ENCODE measurements at places on chromosomes 13 and 19.

- no peak for DNase-seq
Measured at GRCh38 chr19:50718255-50719118, 1.1 kb downstream of the SHANK1 start.

GRCh38 chr13:41488124-41488523 is 30.8 kb downstream of the RGCC start:
- no peak for DNase-seq

DNA sequence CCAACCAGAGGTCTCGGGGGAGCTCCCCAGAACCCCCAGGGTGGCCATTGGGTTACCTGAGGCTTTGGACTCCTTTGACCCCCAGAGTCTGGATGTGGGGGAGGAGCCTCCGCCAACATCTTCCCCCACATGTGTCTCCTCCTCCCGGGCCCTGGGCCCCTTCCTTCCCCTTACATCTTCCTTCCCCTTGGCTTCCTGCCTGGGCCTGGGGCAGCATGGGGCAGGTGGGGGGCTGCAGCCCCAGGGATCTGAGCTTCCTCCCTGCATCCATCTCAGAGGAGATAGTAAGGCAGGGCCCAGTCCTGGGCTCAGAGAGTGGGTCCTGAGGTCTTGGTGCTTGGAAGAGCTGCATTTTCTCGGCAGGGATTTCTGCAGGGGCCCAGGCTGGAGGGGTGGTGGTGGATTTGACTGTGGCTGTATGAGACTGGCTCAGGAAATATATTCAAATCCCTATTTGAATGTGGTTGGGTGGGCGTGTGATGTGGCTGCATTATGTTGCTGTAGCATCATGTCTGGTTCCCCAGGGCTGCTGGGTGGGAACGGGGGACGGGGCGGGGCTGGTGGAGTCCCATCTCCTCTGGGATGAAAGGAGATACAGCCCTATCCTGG is 919 bp downstream of the VAV1 start:
- DNase-seq = no peak

DNA sequence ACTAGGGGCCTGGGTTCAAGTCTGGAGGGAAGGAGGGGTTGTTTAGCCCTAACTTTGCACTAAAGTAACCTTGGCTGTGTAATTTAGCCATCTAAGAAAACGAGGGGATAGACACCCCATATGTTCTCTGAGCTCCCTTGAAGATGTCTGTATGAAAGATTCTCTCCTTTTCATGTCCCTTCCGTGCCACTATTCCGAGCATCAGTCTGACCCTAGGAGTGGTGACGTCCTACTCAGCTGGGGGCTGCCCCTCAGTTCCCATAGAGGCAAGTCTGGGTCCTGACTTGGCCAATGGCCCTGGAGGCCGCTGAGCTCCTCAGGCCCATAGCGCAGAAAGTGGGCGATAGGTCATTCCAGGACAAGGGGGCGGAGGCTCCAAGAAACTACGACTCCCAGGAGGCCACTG is 790 bp upstream of the WDFY2 start:
- DNase-seq = no peak

DNA sequence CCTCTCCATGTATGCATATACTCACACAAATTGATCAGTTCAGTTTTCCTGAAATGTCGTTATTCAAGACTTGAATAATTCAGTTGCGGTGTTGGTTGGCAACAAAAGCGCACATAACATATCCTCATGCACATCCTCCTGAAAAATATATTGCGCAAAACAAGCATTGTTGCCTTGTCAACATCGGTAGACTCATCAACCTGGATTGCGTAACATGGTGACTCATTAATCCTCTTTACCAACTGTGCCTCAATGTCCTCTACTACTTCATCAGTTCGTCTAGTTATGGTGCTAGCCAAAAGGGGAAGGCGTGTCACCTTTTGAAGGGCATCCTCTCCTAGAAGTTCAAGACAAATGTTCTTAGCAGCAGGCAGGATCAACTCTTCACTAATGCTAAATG is 357.7 kb downstream of the LMO7 start:
- DNase-seq = peak; percentile 50

- no peak for DNase-seq
Measured at GRCh38 chr19:55325172-55325571, at the start of gene TMEM150B. TMEM150B (minus strand) TSS chr19:55325341; CDS start chr19:55321036, 4,305 bp downstream.

DNA sequence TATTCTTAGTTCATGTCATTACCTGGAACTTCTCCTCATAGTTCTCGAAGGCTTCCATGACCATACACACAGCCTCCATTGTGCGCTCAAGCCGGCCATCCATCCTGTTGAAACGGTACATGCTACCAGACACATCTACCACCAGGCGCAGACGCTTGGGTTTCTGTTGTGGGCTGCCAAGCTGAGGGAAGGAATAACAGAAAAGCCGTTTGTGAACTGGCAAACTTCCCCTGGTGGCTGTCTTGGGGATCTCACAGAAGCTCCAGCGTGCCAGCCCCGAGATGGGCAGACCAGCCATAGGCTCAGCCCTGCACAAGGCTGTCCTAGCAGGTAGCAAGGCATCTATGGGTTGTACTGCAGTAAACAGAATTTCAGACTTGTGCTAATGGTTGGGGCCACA is 130.1 kb downstream of the RGCC start:
- no peak for DNase-seq

- no peak for DNase-seq
Measured at GRCh38 chr13:29994911-29995595, 144.6 kb upstream of the UBL3 start.

DNA sequence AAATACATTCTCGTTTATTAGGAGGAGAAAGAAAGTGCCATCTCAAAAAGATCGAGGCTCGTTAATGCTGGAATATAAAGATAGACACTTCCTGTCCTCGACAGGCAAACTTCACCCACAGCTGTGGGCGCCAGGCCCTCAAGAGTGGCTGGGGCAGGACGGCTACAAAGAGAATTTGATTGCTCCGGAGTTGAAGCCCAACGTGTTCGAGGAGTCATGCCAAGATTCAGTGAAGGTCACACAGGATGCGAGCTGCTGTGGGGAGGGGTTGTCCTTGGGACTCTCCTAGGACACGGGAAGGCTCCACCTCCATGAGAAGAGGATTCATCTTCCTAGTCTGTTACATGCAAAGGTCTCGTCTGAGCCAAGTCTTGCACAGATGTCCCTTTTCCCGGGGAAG is 16.3 kb upstream of the PTPRS start:
- DNase-seq = no peak

GRCh38 chr13:50955241-50955640 is 45.6 kb downstream of the RNASEH2B start:
- no peak for DNase-seq

- DNase-seq = no peak
Measured at GRCh38 chr19:5251096-5252065, 89.2 kb downstream of the PTPRS start.

DNA sequence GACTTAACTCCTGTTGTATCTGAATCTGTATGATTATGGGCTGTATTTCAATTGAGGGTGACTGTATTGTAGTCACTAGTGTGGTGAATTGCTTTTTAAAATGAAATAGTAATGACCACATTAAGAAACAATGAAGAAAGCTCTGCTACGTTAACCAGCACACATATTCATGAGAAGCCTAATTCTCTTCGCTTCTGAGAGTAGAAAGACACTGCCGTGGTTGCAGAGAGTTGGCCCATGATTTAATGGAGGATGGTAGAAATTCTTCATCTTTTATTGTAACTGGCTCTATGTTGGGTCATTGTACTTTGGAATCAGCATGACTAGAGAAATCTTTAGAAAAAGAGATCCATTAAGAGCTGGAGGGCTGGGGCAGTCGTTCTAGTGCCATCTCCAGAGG is 451.5 kb downstream of the PCDH17 start:
- DNase-seq = no peak

DNA sequence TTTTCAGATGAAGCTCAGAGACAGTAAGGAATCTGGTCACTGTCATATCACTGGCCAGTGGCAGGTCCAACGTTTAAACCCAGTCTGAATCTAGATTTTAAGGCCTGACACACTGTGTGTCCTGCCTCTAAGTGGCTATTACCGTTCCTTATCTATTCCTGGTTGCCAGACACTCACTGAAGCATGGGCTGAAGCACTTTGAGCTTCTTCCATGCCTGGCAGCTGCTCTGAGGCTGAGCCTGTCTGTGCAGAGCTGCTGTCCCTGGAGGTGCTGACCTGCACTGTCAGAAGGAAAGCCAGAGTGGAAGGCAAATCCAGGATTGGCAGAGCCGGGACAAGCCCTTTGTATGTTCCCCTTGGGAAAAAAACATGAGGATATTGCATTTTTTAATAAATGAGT is 109.2 kb upstream of the SLC7A1 start:
- peak; percentile 11 for DNase-seq

GRCh38 chr19:2045501-2046045 is 5.5 kb downstream of the MKNK2 start:
- no peak for DNase-seq

GRCh38 chr13:41812851-41813250 is 148.1 kb downstream of the VWA8 start:
- DNase-seq = no peak

- no peak for DNase-seq
Measured at GRCh38 chr13:69580255-69580654, 527.4 kb upstream of the ATXN8OS start.

GRCh38 chr13:111389621-111390521 is 69.4 kb downstream of the TEX29 start:
- DNase-seq = no peak

DNA sequence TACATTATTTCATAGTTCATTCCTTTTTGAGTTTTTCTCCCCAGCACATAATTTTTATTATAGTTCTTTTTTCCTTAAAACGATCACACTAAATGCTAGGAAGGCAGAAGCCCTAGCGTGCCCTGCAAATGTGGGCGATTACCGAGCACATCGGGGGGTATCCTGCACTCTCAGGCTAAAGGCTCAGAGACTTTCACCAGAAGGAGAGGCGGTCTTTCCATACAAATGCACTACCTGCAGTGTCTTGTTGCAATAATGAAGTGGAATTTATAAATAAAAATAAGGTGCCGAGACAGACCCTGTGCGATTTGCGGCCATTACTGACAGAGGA is 29.3 kb upstream of the SPACA7 start:
- DNase-seq = no peak

GRCh38 chr19:17966129-17966483 is 801 bp upstream of the KCNN1 start:
- DNase-seq = no peak

- no peak for DNase-seq
Measured at GRCh38 chr13:74264333-74264732, 130.1 kb upstream of the KLF12 start.

GRCh38 chr13:66154354-66154753 is 1075.8 kb downstream of the PCDH9 start:
- peak; percentile 4 for DNase-seq

- DNase-seq = no peak
Measured at GRCh38 chr19:43639519-43640423, at the start of gene CADM4. CADM4 (minus strand) TSS chr19:43639850; CDS start chr19:43639790, 60 bp downstream.

DNA sequence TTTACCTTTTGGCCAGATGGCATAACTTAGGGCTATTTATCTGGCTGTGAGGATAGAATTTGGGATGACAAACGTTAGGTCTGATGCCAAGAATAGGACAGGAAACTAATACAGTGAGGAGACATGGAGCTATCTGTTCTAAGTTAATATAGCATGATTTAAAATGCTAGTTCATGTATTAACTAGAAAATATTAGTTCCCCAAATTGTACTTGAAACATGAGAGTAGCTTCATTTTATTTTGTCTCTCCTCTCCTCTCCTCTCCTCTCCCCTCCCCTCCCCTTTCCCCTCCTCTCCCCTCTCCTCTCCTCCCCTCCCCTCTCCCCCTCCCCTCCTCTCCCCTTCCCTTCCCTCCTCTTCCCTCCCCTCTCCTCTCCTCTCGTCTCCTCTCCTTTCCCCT is 101.1 kb upstream of the MYO16 start:
- no peak for DNase-seq

- DNase-seq = no peak
Measured at GRCh38 chr19:33667141-33667650, 45.4 kb downstream of the CHST8 start.

DNA sequence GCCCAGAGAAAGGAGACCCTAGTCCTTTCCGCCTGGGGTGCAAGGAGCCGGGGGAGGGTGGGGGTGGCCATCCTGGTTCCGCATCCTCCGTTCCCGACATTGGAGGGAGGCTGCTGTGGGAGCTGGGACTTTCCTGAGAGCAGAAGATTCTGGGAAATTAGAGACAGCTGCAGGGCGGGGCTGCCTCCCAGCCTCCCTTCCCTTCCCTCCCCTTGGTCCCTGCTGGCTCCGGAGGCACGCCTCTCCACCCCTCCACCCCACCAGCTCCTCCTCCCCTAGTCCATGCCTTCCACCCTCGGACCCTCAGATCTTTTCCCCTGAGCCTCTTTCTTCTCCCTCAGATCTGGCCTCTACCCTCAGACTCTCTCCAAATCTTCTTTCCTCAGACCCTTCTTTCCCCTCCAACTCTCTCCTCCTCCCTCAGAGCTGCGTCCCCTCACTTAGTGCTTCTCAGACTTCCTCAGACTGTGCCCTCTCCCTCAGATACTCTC is 3.1 kb upstream of the BCL3 start:
- DNase-seq = peak; percentile 75

- no peak for DNase-seq
Measured at GRCh38 chr19:28549680-28550277, 663.2 kb downstream of the UQCRFS1 start.

GRCh38 chr13:34589581-34589980 is 352.5 kb upstream of the NBEA start:
- no peak for DNase-seq

- DNase-seq = peak; percentile 76
Measured at GRCh38 chr13:107834281-107834680, 381.1 kb downstream of the LIG4 start.

- peak; percentile 40 for DNase-seq
Measured at GRCh38 chr13:19927117-19927748, 31.3 kb upstream of the ZMYM2 start.

DNA sequence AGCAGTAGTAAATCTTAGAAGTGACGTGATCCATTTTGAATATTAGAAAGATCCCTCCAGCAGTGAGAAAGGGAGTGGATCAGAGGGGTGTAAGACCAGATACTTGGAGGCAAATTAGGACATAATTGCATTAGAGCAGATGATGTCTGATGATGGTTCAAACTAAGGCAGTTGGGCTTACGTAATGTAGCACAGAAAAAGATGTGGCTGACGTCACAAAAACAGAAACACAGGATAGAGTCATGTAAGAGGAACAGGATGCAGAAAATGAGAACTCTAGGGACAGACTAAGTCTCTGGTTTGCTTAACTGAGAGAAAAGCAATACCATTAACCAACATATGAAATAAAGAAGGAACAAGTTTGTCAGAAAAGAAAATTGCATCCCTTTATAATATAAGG is 392.5 kb upstream of the DACH1 start:
- DNase-seq = no peak

- DNase-seq = no peak
Measured at GRCh38 chr19:50362656-50363424, 2.6 kb downstream of the NAPSA start.

- peak; percentile 54 for DNase-seq
Measured at GRCh38 chr13:50936679-50937078, 27.1 kb downstream of the RNASEH2B start.

GRCh38 chr19:648305-648704 is 8.6 kb downstream of the FGF22 start:
- no peak for DNase-seq

- peak; percentile 16 for DNase-seq
Measured at GRCh38 chr13:37448153-37448552, 150.4 kb downstream of the POSTN start.

Measured in iris pigment epithelial cell (primary cell).